ENCODE measurements at places on chromosomes 6 and 20. TPM values are rescaled to one million over a fixed set of nuclear protein-coding genes. Genes with fewer than 3 reads are reported as not detected.

Gene GGTLC1
- not detected for total RNA-seq

Gene LINC00237
- not detected for total RNA-seq

Gene PRL
- not detected for total RNA-seq

Gene FOXA2
- total RNA-seq: 12.7 TPM

Gene GLP1R
- total RNA-seq: not detected

Gene GINS1
- total RNA-seq: 59.9 TPM

Gene SLC24A3
- total RNA-seq: not detected

Gene RGS17
- total RNA-seq: not detected

Gene LGSN
- 0.53 TPM for total RNA-seq

DNA sequence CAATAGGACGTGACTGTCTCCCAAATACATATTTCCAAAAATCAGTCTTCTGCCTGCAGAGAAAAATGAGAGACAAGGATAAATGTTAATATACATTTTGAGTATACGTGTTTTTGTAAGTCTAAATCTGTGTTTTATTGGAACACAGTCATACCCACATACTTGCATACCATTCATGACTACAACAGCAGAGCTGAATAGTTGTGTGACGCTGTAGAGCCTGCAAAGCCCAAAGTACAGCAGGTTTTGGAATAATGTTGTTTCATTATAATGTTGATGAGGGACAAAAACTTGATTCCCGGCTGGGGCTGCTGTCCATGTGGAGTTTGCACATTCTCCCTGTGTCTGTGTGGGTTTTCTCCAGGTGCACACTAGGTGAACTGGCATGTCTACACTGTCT is 23.8 kb upstream of the FBXO9 start:
- H3K4me3 ChIP-seq: no peak overlapping the region
- H3K4me1 ChIP-seq: no peaks in the 10 kb centered on the region
- no peak for DNase-seq
- no peaks in the 10 kb centered on the region for H3K27me3 ChIP-seq

DNA sequence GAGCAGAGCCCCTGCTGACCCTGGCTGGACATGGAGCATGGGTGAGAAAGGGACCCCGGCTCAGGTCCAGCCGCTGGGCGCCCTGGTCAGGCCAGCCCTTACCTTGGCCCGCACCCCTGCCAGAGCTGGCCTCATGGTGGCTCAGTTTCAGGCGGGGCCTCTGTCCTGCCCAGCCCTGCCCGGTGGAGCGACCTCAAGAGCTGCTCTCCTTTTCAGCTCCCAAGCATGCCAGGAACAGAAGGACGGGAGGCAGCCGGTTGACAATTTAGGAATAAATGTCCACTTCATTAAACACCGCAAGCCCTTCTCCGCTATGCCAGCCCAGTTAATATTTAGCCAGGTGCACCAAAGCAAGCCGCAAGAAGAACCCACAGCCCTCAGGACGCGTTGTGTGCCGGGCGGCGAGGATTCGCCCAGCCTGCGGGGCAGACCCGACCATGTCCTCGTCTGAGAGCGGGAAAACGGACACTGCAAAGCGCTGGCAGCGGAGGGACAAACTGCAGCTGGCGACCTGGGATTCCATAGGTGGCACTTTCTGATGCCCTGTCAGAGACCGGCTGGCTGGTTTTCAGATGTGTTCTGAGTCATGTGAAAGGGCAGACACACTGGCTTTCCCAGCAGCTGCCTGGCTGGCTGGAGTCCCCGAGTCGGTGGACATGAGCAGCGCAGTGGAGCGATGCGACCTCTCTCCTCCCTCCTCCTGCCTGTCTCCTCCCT is 221.9 kb downstream of the TTLL2 start:
- H3K4me3 ChIP-seq: no peak overlapping the region
- H3K27me3 ChIP-seq: peaks cover 17% of the 10 kb centered on the region
- no peak overlapping the region for H3K27ac ChIP-seq
- DNase-seq: no peak

GRCh38 chr6:52146851-52147445 is 39.2 kb upstream of the IL17A start:
- no peaks in the 10 kb centered on the region for H3K27me3 ChIP-seq
- no peak overlapping the region for H3K27ac ChIP-seq
- no peaks in the 10 kb centered on the region for H3K36me3 ChIP-seq
- no peaks in the 10 kb centered on the region for H3K4me1 ChIP-seq
- H3K4me3 ChIP-seq: no peak overlapping the region
- DNase-seq: no peak

- no peak overlapping the region for H3K4me3 ChIP-seq
- no peaks in the 10 kb centered on the region for H3K36me3 ChIP-seq
- H3K4me1 ChIP-seq: peaks cover 14% of the 10 kb centered on the region
Measured at GRCh38 chr20:61948586-61949362, 116.9 kb downstream of the TAF4 start.

- H3K4me1 ChIP-seq: peaks cover 78% of the 10 kb centered on the region
- H3K27me3 ChIP-seq: no peaks in the 10 kb centered on the region
- no peaks in the 10 kb centered on the region for H3K36me3 ChIP-seq
Measured at GRCh38 chr20:49699200-49699992, 14.3 kb downstream of the B4GALT5 start.

DNA sequence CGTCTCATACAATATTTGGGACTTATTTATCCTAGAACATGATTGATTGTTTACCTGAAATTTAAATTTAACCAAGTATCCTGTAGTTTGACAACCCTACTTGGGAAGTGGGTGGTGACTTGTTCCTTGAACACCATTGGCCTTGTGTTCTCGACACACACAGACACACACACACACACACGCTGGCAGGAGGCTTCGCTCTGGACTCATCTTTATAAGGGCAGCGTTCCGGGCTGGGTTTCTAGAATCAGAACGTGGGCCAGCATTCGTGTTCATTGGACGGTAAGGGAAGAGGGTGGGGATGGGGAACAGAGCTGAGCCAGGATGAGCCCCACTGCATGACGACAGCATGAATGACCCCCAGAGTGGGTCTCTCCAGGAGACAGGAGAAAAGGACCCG is 16.2 kb upstream of the SSTR4 start:
- no peak overlapping the region for H3K27ac ChIP-seq
- 0 out of 2 replicates have a peak, but pooled peaks cover 1% of the 10 kb centered on the region for H3K27me3 ChIP-seq
- no peak for DNase-seq
- H3K4me3 ChIP-seq: no peak overlapping the region
- H3K36me3 ChIP-seq: no peaks in the 10 kb centered on the region

GRCh38 chr6:128492386-128492785 is 28.0 kb downstream of the PTPRK start:
- no peak overlapping the region for H3K4me3 ChIP-seq
- peaks cover 59% of the 10 kb centered on the region for H3K4me1 ChIP-seq
- no peak for DNase-seq
- H3K27me3 ChIP-seq: no peaks in the 10 kb centered on the region
- H3K36me3 ChIP-seq: peaks cover 3% of the 10 kb centered on the region

DNA sequence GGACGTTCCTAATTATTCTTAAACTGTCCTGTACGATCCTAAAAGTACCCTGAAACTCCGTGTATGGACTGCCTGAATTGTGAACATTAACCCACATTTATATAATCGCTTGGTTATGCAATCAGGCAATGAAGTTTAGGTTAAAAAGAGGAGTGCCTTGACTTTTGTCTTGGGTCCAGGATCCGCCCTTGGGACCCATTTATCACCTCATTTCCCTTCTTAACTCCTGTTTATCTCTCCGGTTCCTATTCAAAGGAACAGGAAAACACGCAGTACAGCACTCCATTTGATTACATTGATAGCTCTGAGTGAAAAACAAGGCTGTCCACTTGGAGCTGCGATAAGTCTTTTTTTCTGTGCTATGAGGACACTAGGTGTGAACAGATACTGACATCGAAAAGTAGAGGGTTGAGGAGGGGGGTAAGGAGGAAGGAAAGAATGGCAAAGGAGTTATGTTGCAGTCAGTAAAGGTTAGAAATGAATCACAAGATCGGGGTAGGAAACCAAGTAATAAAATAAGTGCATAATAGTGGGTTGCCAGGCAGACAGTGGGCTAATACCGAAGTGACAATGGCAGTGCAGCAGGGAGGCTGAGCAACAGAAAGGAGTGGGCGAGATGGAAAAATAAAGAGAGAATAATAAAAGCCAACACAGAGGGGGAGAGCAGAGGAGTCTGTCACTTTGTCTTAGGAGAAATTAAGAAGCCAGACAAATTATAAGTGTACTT is 15.9 kb upstream of the PCK1 start:
- H3K4me3 ChIP-seq: no peak overlapping the region
- H3K27me3 ChIP-seq: peaks cover 52% of the 10 kb centered on the region

DNA sequence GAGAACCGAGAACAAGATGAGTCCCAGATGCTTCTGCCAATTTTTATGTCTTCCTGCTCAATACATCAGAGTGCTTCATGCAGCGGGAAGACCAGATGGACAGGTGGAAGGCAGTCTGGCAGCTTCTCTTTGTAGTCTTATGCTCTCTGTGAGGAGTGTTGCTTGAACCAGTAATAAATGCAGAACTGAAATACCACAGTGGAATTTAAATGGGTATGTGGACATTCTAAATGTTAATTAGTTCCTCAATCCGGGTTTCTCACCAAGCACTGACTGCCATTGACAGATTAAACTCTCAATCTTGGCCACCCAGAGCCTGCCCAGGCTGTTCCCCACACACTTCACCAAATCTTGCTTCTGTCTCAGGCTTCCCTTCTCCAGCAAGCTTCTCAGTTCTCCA is 695.5 kb upstream of the CHD6 start:
- H3K4me1 ChIP-seq: no peaks in the 10 kb centered on the region
- H3K27ac ChIP-seq: no peak overlapping the region
- no peaks in the 10 kb centered on the region for H3K36me3 ChIP-seq
- no peaks in the 10 kb centered on the region for H3K27me3 ChIP-seq
- no peak overlapping the region for H3K4me3 ChIP-seq

DNA sequence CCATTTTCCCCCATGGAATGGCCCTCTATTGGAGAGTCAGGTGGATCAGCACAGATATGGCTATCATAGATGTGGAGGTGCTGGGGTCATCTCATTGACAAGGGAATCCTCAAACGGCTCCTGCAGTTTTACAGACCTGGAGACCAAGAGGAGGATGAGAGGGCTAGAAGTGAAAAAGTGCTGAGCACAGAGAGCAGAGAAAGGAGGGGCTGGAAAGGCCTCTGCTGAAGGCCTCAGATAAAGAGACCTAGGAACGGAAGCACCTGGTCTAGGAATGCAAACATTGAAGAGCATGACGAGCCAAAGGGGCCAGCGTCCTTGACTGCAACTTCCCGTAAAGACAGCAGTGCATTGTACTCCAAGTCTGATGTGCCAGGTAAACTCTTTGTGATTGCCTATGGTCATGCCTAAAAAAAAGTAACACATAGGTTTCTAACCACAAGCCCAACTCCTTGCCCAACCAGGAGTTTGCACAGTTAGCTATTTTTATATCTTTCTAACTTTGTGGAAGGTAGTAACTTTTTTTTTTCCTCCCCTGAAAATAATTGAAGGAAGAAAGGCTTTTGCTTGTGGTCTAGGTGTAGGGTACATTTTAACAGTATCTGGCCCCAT is 15.2 kb downstream of the RSPH4A start:
- DNase-seq: peak; percentile 100
- H3K36me3 ChIP-seq: peaks cover 7% of the 10 kb centered on the region
- H3K27ac ChIP-seq: peak overlapping the region; percentile 83
- peaks cover 51% of the 10 kb centered on the region for H3K4me1 ChIP-seq

DNA sequence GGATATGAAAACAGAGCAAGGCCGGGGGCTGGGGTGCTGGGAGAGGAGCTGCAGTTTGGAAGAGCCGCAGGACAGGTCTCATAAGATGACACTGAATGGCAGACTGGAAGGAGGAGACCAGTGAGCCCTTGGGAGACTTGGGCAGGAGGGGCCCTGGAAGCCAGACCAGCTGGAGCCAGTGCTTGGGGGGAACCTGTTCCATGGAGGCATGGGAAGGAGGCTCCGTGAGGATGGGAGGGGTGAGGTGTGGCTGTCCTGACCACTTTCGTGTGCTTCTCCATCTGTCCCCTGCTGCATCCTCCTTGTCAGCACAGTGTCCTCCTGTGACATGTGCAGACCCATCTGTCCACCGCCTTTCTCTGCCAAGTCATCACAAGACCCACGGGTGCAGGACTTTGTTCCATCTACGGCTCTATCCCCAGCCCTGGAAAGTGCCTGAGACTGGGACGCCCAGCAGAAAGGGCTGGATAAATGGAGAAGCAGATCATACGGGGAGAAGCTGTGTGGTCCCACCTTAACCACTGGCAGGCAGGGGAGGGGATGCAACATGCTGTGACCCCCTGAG is 84.8 kb upstream of the MPC1 start:
- no peaks in the 10 kb centered on the region for H3K36me3 ChIP-seq
- H3K4me1 ChIP-seq: no peaks in the 10 kb centered on the region
- no peak overlapping the region for H3K27ac ChIP-seq
- H3K27me3 ChIP-seq: peaks cover 16% of the 10 kb centered on the region
- DNase-seq: no peak
- H3K4me3 ChIP-seq: no peak overlapping the region

DNA sequence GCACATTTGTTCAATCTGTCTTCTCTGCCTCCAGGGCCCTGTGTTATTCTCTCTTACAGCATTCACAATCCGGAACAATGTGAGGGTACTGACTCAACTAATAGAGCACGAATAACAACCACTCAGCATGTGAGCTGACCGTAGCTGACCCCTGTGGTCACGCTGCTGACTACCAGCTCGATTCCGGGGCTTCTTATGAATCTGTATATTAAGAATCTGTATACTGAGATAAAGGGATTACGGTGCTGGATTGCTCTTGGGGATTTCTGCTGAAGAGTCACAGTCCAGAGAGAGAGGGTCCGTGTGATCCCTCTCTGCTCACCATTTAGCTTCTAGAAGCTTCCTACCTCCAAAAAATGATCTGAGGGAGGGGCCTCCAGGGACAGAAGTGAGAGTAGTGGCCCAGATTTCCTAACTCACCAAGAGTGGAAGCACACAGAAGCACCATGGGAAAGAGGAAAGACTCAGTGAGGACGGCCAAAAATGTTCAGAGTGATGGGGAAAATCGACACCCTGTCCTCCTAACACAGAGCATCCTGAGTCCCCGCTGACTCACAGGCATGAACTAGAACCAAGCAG is 156.2 kb downstream of the THBS2 start:
- H3K36me3 ChIP-seq: no peaks in the 10 kb centered on the region
- no peak overlapping the region for H3K4me3 ChIP-seq
- DNase-seq: no peak
- H3K27me3 ChIP-seq: no peaks in the 10 kb centered on the region
- H3K27ac ChIP-seq: no peak overlapping the region

DNA sequence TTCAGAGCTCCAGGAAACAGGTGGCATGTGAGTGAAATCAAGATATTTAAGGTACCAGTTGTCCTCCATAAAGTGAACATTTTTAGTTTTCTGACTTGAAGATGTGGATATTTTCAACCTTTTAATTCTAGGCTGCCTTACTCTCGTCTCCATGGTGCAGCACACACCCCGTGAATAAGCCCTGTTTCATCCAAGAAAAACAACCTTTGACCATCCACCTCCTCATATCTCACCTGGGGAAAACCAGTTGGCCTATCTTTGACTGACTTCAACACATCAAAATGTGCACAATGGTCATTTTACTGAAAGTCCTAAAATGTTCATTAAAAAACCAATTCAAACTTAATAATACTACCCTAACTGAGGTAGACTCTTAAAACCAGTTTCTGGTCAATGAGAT is 73.8 kb upstream of the CD2AP start:
- DNase-seq: no peak
- no peak overlapping the region for H3K27ac ChIP-seq
- no peak overlapping the region for H3K4me3 ChIP-seq
- H3K27me3 ChIP-seq: no peaks in the 10 kb centered on the region
- no peaks in the 10 kb centered on the region for H3K36me3 ChIP-seq
- H3K4me1 ChIP-seq: peaks cover 10% of the 10 kb centered on the region

GRCh38 chr6:157305670-157306653 is 17.4 kb downstream of the TMEM242 start:
- no peak for DNase-seq
- H3K4me1 ChIP-seq: peaks cover 14% of the 10 kb centered on the region
- no peak overlapping the region for H3K27ac ChIP-seq
- H3K27me3 ChIP-seq: no peaks in the 10 kb centered on the region
